ENCODE measurements at places on chromosomes 1 and 21.
A peak's percentile ranks its signal among the peaks of the same experiment; 100 is the strongest.

DNA sequence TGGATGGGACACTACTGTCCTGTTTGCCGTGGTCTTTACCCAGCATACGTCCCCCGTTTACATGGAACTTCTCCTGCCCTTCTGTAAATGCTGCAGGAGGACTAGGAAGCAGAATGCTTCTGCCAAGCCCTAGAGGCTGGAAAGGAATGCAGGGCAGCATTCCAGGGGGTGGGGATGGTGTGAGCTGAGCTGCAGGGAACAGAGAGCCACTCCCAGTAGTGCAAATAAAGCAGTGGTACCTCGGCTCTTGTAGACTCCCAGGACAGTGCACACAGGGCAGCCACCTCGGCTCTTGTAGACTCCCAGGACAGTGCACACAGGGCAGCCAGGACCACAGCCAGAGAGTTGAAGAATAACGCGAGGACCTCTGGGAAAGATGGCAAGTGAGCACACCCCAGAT, 35.4 kb downstream of the PTPRU start:
- DNase-seq = no peak

GRCh38 chr21:37220433-37220980, 46.6 kb downstream of the VPS26C start:
- peak; percentile 25 for DNase-seq

DNA sequence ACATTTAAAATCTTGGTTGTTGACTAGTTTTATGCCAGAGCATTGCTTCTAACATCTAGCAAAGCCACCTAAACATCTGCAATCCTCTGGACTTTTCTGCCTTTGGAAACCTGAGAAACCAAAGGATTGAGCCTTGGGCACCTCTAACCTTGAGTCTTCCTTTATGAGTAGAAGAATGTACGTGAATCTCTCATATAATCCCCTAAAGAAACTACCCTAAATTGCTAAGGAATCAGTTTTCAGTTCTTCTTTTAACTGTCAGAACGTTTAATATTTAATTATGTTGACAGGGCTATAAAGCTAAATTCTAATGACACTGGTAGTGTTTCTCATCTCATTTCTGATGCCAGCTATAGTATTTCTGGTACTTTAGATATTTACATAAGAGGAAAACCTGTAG, 997.3 kb downstream of the AMY1C start:
- no peak for DNase-seq

- DNase-seq = no peak
Observed at GRCh38 chr1:56424744-56425493, 154.4 kb downstream of the PLPP3 start.

- no peak for DNase-seq
Observed at GRCh38 chr1:81809808-81810207, 9.1 kb downstream of the ADGRL2 start.

DNA sequence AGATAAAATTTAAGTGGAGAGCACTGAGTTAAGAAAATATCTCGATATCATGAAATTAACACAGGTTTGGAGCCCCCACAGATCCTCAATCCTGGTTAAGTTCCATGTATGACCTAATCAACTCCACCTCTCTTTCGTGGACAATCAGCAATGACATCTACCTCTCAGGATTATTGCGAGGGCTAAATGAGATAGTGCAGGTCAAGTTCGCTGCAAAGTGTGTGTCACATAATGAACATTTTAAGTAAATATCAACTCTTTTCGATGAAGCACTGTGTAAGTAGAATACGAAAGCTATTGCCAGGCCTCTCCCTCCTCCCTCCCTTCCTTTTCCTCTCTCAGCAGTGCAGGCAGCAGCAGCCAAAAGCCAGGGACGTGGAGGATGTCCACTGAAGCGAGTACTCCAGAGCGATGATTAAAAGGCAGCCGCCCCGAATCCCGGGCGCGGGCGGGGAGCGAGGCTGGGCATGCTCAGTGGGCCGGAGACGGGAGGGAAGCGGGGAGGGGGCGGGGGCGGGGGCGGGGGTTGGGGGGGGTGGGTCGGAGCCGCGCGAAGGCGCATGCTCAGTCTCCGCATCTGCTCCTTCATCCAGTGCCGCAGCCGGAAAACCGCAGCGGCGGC, at the start of gene CAMSAP2:
TSS of gene CAMSAP2 (plus strand) at position 567 of the 622 bp plus-strand sequence. CDS start 935 bp downstream, outside the sequence.
- DNase-seq = peak; percentile 45

GRCh38 chr1:88726697-88727096, 42.6 kb downstream of the PKN2 start:
- DNase-seq = no peak

DNA sequence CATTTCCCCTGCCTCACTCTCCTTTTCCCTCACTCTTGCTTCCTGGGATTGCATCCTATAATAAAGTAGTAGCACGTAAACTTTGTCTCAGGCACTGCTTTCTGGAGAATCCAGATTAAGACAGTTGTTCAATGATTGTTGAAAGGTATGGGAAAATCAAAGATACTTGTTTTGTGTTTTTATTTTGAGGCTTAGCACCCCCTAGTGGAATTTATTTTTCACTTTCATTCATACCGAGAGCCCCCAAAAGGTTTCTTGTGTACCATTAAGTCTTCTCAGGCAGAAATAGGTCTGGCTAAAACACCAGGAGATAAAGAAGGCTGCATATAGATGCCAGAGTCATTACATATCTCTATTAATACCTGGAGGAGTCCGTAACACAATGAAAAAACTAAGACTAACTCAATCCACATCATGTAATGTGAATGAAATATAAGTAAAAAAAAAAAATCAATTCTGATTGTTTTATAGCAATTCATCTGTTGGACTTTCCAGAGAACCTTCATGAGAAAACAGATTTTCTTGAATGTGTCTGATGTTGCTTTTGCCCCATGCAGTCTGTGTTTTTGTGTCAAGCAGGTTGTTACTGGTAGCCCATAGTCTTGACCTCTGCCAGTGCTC, 103.5 kb downstream of the RPE65 start:
- no peak for DNase-seq

GRCh38 chr21:40845441-40845995, 1.4 kb downstream of the DSCAM start:
- no peak for DNase-seq

- DNase-seq = peak; percentile 76
Observed at GRCh38 chr1:217630711-217631591, at the start of the genes GPATCH2 and SPATA17. GPATCH2 (minus strand) TSS chr1:217631090; CDS start chr1:217630971, 119 bp downstream. SPATA17 (plus strand) TSS chr1:217631344; CDS start chr1:217631379, 35 bp downstream.

DNA sequence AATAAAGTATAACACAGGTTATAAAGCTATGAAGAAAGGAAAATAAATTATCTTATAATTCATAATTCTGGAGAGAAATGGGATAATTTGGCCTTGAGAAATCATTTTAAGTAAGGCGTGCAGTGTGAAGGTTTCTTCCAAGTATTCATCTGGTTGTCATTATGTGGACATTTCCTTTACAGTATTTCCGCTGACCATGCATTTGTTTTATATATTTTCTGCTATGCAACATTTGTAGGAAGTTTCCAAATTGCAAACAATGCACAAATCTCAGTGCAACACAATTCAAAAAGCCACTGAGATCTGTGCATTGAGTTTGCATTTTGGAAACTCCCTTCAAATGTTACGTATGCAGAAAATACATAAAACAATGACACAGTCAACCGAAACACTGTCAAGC, 17.8 kb downstream of the ZNF670 start:
- no peak for DNase-seq

GRCh38 chr1:242432491-242433095, 91.9 kb downstream of the PLD5 start:
- no peak for DNase-seq

DNA sequence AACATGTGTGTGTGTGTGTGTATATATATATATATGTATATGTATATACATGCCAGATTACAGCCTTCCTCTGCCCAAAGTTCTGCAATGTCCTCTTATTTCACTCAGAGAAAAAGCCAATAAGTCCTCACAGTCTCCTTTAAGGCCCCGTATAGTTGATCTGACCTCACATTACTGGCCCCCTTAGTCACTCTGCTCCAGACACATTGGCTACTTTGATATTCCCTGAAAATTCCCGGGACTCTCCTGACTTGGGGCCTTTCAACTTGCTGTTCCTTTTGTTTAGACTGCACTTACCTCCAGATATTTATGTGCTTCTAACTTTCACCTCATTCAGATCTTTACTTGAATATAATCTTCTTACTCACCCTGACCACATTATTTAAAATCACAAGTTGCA, 4.2 kb upstream of the BSDC1 start:
- DNase-seq = no peak

DNA sequence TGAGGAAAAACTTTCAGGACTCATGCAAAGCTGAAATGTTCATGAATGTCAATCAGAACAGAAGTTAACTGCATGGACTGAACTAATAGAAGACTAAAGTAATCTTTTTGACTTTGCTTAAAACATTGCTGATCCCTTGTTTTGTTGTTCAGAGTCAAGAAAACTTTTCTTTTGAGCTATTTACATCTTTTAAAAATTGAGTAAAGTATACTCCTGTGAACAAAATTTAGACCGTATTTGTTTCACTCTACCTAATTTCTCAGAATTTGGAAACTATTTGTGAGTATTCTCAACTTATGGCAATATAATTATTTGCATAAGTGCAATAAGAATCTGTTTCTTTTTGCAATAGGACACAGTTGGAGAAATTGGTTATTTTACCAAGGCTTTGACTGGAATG, 41.1 kb downstream of the INPP5B start:
- no peak for DNase-seq

- no peak for DNase-seq
Observed at GRCh38 chr1:14571810-14572767, 26.4 kb upstream of the KAZN start.

DNA sequence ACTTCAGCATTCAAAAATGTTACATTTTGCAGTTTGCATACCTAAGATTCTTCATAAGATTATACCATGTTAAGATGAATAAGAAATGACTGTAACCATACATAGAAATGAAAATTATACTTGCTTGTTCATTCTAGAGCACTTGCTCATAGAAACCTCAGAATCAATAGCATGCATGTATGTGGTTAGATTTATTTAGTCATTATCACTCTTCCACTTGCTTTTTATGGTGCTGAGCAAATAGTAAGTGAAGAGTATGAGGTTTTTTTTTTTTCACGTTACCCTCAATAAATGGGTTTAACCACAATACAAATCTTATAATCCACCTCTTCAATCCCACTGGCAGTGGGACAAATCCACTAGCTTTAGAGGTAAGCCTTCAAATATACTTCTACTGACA, 84.7 kb downstream of the LRRC53 start:
- no peak for DNase-seq

- DNase-seq = peak; percentile 93
Observed at GRCh38 chr1:18956193-18957135, at the start of gene IFFO2. IFFO2 (minus strand) TSS chr1:18956676; CDS start chr1:18956332, 344 bp downstream.

DNA sequence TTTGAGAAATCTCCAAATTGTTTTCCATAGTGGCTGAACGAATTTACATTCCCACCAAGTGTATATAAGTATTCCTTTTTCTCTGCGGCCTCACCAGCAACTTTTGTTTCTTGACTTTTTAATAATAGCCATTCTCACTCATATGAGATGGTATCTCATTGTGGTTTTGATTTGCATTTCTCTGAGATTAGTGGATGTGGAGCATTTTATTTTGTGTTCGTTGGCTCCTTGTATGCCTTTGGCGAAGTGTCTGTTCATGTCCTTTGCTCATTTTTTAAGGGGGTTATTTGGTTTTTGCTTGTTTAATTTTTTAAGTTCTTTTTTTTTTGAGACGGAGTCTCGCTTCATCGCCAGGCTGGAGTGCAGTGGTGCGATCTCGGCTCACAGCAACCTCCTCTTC, 45.1 kb upstream of the MPC2 start:
- DNase-seq = no peak

GRCh38 chr21:27202301-27202700, 235.4 kb upstream of the ADAMTS5 start:
- no peak for DNase-seq

DNA sequence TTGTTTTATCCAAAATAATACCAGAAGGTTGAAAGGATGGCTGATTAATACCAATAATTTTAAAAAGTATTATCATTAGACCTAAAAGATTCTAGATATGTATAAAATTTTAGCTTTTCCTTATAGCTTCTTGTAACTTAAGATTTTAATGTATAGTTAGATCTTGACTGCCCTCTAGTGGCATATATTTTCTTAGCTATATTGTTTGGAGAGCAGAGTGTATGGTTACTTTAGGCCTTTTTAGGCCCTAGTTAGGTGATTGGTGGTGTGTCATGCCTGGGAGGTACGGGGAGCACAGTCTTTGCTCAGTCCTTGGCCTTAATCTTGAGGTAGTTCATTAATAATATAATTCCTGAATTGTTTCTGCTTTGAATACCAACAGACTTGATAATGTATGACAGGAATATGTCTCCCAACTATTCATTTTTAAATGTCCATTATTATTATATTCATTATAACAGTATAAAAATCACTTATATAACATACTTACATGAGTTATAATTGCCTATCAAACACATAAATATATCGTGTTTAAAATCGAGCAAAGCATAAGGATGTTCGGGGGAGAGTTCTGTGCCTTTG, 328.4 kb downstream of the ZP4 start:
- DNase-seq = no peak

DNA sequence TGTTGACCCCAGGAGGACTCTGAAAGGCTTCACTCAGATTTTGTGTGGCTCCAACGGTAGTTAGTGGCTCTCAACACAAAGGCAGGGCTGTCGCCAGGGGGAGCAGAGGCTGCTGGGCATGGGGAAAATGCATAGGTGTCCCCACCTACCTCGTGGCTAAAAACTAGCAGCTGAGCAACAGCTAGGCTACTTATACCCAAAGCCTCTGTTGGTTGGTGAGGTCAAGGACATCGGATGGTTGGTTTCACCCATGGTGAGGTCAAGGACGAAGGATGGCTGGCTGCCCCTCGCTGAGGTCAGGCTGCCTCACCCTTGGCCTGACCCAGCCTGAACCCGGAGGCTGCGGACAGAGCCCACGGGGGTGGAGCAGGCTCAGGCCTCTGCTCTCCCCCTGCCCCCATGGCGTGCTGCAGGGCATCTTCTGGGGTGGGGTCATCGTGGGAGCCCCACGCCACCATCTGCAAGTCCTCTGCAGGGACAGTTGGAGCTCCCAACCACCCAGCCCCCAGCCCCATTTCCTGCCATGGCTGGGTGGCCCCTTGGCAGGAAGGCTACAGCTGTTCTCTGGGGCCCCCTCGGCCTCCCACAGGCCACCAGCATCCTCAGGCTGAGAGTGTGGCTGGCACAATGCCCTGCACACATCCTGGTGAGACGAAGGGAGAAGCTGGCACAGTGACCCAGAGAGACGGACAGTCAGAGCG, 8.5 kb upstream of the GNB1 start:
- no peak for DNase-seq

- DNase-seq = no peak
Observed at GRCh38 chr1:199574950-199575349, 452.6 kb upstream of the NR5A2 start.

GRCh38 chr1:84365225-84366221, 32.8 kb upstream of the DNASE2B start:
- no peak for DNase-seq

GRCh38 chr1:113576271-113576670, 183.0 kb downstream of the PHTF1 start:
- DNase-seq = no peak
